ENCODE measurements at places on chromosomes 16 and 17.

- peak; percentile 99 for DNase-seq
Observed at GRCh38 chr16:684071-684794, at the start of gene JMJD8. TSS of gene JMJD8 (minus strand) at chr16:684334. CDS start at chr16:684319, 15 bp downstream.

GRCh38 chr16:50721549-50722404 lies 20.1 kb upstream of the CYLD start:
- no peak for DNase-seq

DNA sequence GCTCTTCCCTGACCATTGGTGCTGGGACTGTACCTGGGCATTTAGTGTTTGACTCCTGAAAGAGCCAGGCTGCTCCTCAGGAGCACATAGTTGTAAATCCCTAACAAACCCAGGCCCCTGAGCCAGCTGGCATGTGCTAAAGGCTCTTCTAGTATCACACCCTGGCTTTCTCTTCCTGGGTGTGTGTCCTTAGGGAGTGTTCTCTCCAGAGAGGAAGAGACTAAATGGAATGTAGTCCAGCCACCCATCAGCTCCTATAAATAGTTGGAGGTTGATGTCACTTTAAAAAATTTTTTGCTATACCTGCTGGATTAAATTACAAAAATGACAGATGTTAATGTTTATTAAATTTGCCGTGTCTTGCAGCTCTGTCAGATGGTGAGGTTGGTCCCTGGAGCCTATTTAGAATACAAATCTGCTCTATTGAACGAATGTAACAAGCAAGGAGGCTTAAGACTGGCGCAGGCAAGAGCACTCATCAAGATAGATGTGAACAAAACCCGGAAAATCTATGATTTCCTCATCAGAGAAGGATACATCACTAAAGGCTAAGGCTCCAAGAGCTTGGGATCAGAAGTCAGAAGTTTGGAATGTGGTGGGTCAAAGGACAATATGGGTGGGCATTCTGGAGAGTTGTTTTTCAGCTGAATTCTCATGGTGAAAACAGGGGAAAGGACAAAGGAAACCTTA lies 13.1 kb upstream of the DUSP14 start:
- DNase-seq, result no peak

DNA sequence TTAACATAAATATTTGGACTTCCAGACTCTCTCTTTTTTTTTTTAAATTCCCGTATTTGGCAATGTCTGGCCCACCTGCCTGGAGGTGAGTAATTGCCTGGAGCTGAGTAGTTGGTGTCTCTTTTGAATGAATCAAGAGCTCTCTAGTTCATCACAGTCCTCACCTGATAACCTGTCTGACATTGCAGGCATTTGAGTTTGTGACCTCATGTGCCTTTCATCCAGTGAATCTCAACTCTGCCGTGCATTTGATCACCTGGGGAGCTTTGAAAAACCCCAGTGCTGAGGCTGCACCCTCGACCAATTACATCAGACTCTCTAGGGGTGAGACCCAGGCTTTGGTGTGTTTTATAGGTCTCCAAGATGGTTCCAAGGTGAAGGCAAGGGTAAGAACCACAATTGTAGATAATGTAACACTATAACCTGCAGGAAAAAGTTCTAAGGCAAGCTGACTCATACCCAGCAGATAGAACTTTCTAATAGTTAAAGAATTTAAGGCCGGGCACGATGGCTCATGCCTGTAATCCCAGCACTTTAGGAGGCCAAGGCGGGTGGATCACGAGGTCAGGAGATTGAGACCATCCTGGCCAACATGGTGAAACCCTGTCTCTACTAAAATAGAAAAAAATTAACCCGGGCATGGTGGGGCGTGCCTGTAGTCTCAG lies 24.5 kb upstream of the HS3ST2 start:
- no peak for DNase-seq

DNA sequence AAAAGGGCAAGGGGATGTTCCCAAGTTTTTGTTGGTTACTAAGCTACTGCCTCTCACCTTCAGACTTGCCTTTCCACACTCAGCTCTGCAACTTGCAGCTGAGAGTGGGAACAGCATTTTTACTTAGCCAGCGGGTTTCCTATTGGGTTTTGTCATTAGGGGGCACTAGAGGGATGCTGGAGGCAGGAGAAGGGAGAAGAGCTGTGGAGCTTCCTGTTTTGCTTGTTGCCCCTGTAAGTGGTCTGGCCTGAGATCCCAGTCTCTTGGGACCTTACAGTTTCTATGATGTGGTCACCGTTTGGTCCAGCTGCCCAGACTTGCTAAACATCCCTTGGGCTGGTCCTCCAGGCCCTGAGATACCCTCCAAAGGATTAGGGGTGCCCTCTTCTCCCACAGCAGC lies 209.6 kb upstream of the NLRP1 start:
- DNase-seq, result no peak

DNA sequence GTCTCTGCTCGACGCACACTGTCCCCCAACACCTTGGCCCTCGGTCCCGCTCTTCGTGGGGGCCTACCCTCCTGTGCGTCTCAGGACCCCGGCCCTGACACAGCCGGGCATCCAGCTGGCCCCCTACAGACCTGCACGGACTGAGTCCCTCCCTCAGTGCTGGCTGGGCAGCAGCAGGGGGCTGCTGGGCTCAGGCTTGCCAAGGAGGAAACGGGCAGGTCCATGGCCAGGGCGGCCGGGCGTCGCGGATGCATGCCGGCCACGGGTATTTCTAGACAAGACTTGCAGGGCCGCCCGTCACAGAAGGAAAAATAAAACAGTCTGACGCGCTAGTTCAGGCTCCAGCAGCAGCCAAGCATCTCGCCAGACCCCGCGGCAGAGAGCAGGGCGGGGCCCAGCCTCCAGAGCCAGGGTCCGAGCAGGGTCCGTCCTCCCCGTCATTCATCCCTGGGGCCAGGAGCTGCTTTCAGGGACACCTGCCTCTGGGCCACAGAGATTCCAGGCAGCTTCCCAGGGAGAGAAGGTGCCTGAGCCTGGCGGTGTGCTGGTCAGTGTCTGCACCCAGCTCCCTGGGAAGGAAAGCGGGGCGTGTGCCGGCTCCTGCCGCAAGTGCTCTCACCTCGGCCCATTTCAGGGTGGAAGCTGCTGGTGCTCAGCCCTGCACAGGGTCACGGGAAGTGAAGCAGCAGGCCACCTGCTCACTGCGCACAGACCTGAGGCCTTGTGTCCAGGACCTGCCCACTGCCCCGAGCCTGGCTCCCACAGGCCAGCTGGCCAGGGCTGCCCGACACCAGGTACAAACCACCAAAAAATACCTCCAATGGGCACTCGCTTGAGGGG lies 7.2 kb upstream of the PVALEF start:
- no peak for DNase-seq

DNA sequence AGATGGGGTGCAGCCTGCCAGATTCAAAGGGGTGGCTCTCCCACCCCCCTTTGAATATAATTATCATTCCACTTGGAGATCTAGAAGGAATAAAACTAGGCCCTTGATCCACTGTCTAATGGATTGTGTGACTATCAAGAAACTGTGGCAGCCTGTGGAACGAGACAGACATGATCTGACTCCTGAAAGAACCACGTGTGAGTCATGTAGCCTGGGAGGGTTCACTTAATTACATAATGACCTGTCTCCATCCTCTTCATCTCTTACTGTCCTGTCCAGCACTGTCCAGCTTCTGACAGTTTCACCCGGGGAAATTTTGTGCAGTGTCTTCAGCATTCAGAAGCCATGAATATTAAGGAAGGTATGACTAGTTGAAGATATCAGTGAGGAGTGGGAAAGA lies 43.3 kb upstream of the CDH13 start:
- DNase-seq, result no peak

GRCh38 chr17:48873696-48874443 lies 18.7 kb upstream of the ATP5MC1 start:
- DNase-seq, result no peak

- DNase-seq, result no peak
Observed at GRCh38 chr16:6382924-6383459, 949.7 kb upstream of the RBFOX1 start.

DNA sequence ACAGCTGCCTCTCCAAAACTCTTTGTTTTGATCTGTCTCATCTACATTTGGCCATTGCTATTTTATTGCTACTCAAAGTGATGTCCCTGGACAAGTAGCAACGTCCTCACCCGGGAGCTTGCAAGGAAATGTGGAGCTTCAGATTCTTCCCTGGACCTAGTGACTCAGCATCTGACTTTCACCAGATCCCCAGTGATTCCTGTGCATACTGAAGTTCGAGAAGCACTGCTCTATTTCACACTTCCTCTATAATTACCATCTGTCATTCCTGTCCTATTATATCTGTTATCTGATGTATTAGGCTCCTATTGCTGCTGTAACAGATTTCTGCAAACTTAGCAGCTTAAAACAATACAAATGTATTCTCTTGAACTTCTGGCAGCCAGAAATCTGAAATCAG lies 28.5 kb upstream of the VAT1L start:
- DNase-seq, result no peak

DNA sequence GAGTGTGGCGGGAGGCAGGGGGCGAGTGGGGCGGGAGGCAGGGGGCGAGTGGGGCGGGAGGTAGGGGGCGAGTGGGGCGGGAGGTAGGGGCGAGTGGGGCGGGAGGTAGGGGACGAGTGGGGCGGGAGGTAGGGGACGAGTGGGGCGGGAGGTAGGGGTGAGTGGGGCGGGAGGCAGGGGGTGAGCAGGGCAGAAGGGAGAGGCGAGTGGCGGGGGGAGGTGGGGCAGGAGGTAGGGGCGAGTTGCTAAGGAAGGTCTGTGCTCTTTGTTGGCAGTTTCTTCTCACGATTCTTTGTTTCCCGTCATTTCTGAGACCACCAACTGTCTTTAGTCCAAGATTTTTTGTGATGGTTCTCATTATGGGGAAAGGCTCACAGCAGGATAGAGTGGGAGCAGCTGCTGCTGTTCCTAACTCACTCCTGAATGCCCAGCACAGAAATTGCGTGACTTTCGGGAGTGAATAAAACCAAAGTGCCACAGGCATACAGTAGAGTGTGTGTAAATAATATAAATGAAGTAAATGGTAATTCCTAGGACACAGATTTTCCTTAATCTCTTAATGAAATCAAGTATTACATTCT lies 44.7 kb downstream of the COG7 start:
- DNase-seq, result no peak

GRCh38 chr17:2400474-2400866 lies 390 bp downstream of the MNT start:
- DNase-seq, result peak; percentile 77

- DNase-seq, result peak; percentile 25
Observed at GRCh38 chr16:69727916-69728270, 1.5 kb upstream of the NQO1 start.

DNA sequence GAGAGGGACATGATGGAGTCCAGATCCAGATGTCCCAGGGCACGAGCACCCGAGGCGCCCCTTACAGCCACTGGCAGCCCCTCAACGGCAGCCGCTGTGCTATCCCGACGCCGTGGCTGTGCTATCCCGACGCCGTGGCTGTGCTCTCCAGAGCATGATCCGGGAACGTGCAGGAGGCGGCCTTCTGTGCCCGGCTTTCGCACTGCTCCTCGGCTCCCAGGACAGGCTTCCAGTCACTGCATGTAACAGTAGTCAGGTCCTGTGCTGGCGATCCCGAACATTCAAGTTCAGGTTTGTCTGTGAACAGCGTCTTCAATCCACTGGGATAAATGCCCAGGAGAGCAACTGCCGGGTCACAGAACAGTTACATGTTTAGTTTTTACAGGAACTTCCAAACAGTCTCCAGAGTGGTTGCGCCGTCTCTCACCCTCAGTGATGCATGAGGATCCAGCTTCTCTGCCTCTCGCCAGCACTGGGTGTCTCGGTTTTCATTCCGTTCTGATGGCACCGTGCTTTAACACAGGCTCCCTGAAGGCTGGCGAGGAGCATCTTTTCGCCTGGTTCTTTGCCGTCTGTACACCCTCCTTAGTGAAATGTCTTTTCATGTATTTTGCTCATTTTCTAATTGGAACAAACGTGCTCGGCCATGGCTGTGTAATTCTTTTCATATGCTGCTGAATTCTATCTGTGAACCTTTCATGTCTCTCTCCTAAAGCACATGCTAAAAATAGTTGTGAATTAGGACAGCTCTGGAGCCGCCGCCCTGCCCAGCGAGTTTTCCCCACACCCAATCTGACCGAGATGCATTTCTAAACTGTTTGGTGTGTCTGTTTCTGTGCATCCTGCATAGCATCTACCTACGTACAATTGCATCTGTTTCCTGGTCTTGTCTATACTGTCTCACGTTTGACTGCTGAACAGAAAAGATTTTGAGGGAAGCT lies 72.6 kb upstream of the METRNL start:
- DNase-seq, result no peak

DNA sequence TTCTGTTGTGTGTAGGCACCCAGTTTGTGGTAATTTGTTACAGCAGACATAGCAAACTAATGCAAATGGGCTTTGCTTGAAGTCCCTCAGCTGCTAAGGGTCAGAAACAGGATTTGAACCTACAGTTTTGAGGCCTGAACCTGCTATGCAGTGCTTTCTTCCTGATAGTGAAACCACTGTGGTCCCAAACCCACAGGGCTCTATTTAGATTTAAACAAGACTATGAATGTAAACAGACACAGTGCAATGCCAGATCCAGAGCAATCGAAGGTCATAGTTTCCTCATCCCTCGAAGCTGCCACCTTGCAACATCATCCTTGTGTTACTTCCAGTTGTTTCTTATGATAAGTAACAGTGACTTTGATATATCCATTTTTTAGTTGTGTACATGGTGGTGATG lies 630.2 kb downstream of the WWOX start:
- no peak for DNase-seq

All from mucosa of descending colon (tissue), 3 donors.